ENCODE measurements at places on chromosomes 11 and 22. TPM values are rescaled to one million over a fixed set of nuclear protein-coding genes. Genes with fewer than 3 reads are reported as not detected.

DNA sequence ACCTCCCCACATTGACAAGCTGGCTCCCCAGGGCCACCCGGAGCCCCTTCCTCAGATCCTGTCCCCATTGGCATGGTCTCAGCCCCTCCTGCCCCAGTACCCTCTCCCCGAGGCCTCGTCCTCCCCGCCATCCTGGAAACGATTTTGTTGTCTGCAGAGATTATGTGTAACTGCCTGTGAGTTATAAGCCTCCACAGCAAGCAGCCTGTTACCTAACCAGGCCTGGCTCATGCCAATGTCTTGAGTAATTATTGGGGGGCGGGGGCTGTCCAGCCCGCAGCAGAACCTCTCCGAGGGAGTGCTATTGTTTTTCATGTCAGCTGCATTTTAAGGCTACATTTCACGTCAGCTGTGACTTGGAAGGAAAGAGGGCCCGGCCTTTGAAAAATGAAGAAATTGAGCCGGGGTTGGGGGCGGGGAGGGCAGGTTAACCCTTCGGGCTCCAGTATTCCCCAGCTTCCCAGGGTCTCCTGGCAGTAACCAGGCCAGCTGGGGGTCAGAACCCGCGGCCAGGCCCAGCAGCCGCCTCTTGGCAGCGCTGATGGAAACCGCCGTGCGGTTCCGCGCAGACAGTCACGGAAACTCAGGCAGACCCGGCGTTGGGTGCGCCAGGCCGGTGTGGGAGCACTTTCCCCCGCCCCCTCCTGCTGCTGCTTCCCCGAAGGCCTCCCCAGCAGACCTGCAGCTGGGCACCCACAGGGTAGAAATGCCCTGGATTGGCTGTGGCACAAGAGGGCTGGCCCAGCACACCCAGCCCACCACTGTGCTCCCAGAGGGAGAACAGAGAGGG lies 59.5 kb downstream of the CDKN1C start:
- peak; percentile 88 for DNase-seq

Gene FOLR2
- not detected for total RNA-seq

DNA sequence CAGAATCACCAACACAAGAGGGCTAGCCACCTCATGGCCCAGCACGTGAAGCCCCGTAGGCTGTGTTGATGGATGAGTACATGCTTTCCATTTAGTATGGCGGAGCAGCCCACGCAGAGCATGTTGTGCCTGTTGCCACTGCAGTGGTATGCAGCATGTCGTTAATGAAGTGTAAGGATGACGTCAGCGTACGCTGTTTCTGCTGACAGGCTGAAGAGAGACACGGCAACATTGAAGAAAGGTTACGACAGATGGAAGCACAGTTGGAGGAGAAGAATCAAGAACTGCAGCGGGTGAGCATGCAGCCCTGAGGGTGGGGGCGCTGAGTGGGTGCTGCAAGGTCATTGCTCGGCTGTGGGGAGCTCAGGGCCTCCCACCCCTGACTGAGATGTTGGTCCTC lies 62.8 kb downstream of the PPFIA1 start:
- DNase-seq, result no peak

- no peak for DNase-seq
Measured at GRCh38 chr11:74019104-74019738, 10.3 kb upstream of the UCP3 start.

GRCh38 chr11:125435461-125436238 lies 60.4 kb downstream of the FEZ1 start:
- no peak for DNase-seq

DNA sequence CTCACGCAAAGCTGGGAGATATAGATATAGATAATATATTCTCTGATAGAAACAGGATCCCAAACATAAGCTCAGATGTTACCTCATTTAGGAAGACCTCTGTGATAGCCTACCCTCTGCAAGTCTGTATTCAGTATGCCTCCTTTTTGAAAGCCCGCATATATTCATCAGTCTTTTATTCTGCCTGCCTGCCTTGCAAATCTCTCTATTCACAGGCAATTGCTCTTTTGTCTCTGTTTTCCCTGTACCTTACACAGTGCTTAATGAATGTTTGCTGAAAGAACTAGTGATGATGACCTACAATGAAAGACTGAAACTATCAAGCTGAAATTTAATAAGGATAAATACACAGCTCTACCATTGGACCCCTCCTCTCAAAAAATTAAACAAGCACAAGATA lies 18.4 kb downstream of the DEUP1 start:
- DNase-seq, result no peak

GRCh38 chr11:35553831-35554230 lies 28.4 kb upstream of the PAMR1 start:
- DNase-seq, result peak; percentile 50

GRCh38 chr22:40541300-40541699 lies 95.2 kb downstream of the MRTFA start:
- DNase-seq, result no peak

GRCh38 chr11:132745306-132745705 lies 787.0 kb downstream of the OPCML start:
- DNase-seq, result no peak

DNA sequence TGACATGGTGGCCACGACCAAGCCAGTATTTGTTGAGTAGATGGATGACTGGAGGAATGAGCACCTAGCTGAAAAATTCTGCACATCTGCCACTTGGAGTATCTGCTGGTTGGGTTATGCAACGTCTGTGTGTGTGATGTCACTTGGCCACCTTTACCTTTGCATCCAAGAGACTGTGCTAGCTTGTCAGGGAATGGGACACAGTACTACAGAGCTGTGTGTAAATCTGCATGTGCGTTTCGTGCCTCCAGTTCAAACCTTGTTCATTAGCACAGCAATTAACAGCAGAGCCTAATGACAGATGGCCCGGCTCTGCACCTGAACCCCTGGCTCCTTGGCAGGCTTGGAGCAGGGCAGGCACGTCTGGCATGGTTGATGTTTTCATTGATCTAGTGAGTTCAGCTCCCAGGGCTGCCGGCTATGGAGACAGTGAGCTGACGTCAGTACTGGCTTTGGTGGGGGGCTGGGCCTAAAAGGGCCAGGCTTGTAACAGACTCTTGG lies 188.4 kb upstream of the NAV2 start:
- DNase-seq, result no peak

- DNase-seq, result no peak
Measured at GRCh38 chr11:101278286-101278685, 148.7 kb upstream of the PGR start.

Gene PATE2
- not detected for total RNA-seq

DNA sequence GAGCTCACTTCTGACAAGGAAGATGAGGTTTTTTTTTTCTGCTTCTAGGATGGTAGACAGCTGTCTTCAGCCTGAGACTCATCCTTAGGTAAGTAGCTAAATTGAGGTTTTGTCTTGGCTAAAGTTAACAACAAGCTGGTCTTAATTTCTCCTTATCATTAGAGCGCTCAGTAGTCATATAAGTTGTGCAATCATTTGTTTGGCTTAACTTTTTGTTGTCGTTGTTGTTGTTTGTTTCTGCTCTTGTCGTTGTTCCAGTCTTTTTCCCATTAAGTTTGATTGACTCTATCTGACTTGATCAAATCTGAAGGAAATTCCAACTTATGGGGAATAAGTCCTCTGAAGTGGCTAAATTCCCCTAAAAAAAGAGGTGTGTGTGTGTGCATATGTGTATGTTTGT lies 33.0 kb downstream of the GLYATL2 start:
- DNase-seq, result no peak

Gene FXYD6
- 1.1 TPM for total RNA-seq

DNA sequence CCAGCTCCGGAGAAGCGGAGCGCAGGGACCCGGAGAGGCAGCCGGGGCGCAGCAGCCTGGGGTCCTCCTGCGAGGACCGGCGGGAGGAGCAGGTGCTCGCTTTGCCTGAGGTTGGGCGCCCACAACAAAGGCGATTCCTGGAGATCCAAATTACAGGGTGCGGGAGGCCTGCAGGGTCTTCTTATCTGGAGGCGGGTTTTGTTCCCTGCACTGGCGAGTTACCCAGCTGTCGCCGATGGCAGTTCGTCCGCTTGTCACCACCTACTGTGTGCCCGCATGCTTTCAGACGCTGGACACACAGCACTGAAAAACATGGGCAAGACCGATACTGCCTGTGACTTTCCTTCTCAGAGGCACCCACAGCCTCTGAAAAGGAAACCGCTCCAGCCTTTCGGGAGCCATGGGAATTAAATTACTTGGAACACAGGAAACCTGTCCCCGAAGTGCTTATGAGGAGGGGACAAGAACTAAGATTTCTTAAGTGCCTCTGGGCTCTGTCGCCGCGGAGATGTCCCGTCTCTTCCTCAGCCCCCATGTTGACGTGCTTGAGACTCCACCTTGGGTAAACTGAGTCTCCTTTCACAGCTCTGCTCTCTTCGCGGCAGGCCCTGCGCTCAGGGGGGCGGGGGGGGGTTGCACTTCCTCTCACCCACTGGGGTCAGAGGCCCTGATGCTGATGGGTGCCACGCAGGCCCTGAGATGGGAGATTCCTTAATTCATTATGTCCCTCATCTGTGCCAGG lies 1.3 kb upstream of the ZFTA start:
- DNase-seq, result no peak

GRCh38 chr11:119472186-119472855 lies 49.3 kb upstream of the THY1 start:
- no peak for DNase-seq

- DNase-seq, result no peak
Measured at GRCh38 chr11:45079943-45080719, 66.3 kb upstream of the PRDM11 start.

DNA sequence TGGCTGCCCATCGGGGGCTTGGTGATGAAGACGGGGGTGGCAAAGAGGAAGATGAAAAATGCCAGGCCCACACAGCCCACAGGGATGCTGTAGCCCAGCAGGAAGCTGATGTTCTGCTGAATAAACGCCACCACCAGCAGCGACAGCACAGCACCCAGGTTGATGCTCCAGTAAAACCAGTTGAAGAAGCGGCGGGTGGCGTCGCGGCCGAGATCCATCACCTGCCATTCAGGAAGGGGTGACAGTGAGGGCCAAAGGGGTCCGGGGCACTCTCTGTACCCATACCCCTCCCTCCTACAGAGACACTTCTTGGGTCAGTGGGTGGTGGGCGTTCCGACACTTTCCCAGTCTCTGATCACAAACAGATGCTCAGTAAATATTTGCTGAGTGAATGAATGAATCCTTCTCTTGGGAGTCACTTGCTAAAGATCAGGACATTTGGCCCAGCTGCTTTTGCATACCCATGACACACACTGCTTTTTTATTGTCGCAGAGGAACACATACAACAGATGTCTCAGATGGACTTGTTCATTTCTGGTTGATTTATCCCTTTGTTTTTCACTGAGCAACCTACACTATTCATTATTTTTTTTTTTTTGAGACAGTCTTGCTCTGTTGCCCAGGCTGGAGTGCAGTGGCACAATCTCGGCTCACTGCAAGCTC lies 5.2 kb downstream of the SLC15A3 start:
- no peak for DNase-seq

GRCh38 chr11:6203327-6203726 lies 2.0 kb upstream of the C11orf42 start:
- no peak for DNase-seq

DNA sequence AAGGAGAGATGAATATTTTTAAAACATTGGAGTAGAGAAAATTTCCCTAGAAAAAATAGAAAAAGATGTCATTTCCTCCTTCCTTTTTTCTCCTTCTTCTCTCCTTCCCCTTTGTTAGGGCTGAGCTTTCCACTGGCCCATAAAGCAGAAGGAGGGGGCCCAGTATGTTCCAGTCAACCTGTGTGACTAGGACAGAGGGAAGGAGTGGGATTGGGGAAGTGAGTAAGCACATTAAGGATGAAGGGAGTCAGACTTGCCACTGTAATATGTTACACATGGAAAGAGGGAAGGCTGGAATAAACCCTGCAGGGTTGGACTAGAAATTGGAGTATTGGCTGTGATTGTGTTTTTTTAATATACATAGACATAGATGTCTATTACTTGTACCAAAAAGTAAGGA lies 20.1 kb upstream of the SPINDOC start:
- no peak for DNase-seq

DNA sequence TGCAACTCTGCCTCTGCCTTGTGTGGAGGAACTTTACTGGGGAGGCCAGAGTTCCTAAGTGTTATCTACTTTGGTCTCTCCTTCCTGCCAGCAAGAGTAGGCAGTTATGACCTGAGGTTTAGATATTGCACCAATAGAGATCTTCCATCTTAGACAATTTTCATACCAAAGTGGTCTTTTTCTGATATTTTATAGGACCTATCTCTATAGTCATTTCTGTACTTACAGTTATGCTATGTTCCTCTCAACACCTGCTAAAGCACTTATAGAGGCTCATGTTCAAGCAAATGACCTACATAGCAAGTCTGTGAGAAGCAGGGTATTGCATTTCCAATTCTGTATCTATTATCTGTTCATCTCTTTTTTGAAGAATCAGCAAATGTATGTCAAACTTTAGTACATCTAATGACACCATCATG lies 80.8 kb downstream of the HORMAD2 start:
- DNase-seq, result no peak

Gene RAB39A
- total RNA-seq, result 0.60 TPM

Gene GAL
- total RNA-seq, result not detected

DNA sequence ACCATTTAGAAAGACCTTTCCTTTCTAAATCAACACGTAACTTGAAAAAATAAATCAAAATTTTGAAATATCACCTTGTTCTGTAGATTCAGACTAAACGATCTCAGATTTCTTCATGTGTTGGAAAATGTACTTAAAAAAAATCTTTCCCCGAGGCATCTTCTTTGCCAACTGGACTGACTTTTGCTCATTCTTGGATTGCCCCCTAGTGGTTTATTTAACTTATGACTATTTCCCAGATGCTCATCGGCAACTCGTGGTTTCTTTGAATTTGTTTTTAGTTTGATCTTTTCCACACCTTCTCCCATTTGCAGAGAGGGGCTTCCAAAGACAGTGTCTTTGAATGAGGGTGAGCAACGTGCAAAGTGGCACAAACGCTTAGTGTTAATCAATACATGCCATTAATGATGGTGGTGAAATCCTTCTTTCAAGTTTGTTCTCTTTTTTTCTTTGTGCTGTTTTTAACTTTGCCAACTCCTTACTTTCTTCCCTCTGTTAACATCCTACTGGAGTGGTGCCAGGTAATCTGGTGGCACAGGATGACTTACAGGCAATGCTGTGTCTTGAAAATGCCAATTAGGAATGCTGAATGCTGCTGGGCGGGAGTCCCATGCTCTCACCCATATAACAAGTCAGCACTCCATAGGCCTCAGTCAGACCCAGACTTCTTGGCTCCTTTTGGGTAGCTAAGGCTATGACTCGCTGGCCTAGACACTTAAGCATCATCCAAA lies 18.3 kb downstream of the PRSS23 start:
- peak; percentile 72 for DNase-seq

- DNase-seq, result no peak
Measured at GRCh38 chr11:71151561-71151960, 100.8 kb downstream of the SHANK2 start.

GRCh38 chr11:134142536-134142935 lies 73.7 kb downstream of the JAM3 start:
- DNase-seq, result no peak

Gene THRSP
- total RNA-seq, result not detected

GRCh38 chr11:2200957-2201519 lies 29.4 kb upstream of the TH start:
- DNase-seq, result no peak
